ENCODE measurements at places on chromosomes 13 and 19. TPM values are rescaled to one million over a fixed set of nuclear protein-coding genes. Genes with fewer than 3 reads are reported as not detected.

The POSTN gene
- total RNA-seq: 27.8 TPM

The ACP5 gene
- total RNA-seq: 33.4 TPM

The IGSF23 gene
- not detected for total RNA-seq

The TBXA2R gene
- total RNA-seq: 0.32 TPM

GRCh38 chr19:43910884-43911283, 24.2 kb downstream of the ZNF45 start:
- H3K36me3 ChIP-seq: peaks cover 26% of the 10 kb centered on the region
- DNase-seq: no peak
- H3K27ac ChIP-seq: no peak overlapping the region
- no peak overlapping the region for H3K4me3 ChIP-seq

- no peak for DNase-seq
- H3K36me3 ChIP-seq: no peaks in the 10 kb centered on the region
- no peak overlapping the region for H3K27ac ChIP-seq
- H3K27me3 ChIP-seq: no peaks in the 10 kb centered on the region
Measured at GRCh38 chr13:35549481-35549880, 73.0 kb upstream of the MAB21L1 start.

DNA sequence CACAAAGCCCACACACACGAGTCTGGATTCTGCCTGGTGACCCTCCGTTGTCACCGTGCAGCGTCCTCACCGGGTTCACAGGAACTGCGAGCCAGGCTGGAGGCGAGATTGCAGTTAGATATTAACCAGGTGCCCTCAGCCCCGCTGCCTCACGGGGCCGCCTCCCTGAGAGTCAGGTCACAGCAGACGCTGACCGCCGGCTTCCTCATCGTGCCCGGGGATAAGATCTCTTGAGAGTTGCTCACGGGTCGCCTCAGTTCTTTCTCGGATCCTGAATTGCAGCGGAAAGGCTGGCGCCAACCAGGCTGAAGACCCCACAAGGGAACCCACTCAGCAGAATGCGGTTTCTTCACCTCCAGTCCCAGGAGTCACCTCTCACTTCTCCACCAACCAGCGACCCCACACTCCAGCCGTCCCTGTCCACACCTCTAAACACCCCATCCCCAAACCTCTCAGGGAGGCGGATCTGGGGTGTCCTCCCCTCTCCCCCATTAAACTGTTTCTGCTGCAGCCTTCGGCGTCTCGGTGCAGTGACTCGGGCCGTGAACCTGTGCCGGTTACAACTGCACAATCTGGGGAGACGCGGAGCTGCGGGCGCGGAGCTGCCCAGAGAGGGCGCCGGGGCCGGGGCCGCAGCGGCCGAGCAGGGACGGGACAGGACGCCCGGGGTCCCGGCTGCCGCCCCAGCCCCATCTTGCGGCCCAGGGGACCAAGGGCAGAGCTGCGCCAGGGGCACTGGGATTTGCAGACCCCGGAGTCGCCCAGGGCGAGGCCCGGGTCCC, 591 bp downstream of the ZNF823 start:
- no peaks in the 10 kb centered on the region for H3K4me1 ChIP-seq
- DNase-seq: peak; percentile 35
- peak overlapping the region; percentile 97 for H3K27ac ChIP-seq
- H3K36me3 ChIP-seq: no peaks in the 10 kb centered on the region

GRCh38 chr13:32588736-32589135, 2.5 kb downstream of the PDS5B start:
- H3K36me3 ChIP-seq: no peaks in the 10 kb centered on the region
- H3K27me3 ChIP-seq: no peaks in the 10 kb centered on the region
- peaks cover 17% of the 10 kb centered on the region for H3K4me1 ChIP-seq
- H3K4me3 ChIP-seq: peak overlapping the region; percentile 26
- peak overlapping the region; percentile 56 for H3K27ac ChIP-seq
- DNase-seq: no peak

DNA sequence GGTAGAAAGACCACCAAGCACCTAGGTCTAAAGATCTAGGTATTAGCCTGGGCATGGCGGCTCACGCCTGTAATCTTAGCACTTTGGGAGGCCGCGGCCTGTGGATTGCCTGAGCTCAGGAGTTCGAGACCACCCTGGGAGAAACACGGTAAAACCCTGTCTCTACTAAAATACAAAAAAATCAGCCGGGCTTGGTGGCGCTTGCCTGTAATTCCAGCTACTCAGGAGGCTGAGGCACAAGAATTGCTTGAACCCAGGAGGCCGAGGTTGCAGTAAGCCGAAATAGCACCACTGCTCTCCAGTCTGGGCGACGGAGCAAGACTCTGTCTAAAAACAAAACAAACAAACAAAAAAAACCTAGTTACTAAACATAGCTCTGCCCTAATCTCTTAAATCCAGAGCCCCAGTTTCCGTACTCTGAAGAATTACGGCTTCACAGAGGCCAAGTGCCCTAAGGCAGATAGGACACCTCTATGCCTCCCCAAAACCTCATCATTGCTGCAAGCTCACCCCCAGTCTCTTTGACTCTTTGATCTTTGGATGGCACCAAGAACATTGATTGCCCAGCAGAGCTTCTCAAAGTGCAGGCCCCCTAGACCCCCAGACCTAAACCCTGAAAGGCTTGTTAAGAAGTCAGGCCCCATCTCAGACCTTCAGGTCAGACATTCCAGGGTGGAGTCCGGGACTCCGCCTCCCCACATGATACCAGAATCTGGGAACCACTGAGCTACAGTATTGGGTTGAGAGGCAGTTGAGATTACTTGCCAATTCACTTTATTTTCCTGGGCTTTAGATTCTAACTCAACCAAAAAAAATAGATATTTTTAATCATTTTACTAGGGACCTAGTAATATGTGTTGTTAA, 2.8 kb downstream of the COL4A2 start:
- no peak for DNase-seq
- H3K4me3 ChIP-seq: peak overlapping the region; percentile 96

DNA sequence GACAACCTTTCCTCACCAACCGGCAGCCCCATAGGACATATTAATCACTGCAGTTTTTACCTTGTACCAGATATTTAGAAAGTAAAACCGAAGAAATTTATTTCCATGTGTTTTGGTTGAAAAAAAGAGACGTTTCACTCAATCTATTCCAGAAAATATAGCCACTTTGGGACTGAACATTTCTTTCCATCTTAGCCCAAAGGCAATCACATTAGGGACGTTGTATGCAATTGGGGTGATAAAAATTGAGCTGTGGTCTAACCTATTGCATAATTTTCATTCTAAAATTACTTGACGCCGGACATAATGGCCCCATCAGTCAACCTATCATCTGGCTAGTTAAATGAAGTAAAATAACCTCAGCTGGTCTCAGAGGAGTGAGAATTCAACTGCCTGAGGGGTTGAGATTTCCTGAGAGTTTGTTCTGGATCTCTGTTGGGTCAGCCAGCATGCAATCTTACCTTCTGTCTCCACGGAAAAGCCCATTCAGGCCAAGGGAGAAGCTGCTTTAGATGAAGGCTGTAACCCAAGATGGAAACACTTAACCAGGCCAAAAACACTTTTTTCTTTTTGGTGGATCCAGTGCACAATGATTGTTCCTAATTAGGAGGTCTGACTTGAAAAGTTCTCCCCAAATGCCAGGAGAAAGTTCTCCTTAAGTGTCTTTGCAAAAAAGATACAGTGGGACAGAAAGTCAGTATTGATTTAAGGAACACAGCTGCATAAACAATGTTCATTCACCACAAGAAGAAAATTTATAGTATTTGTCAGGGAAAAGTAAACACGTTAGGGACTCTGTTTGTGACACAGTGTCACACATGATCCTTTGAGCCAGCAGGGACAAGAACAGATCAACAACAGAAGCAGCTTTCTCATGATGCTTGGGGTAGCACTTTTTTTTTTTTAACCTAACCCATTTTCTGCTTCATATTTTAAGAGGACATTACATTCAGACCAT, 34.1 kb downstream of the DLEU7 start:
- H3K4me3 ChIP-seq: no peak overlapping the region
- H3K27me3 ChIP-seq: no peaks in the 10 kb centered on the region
- H3K27ac ChIP-seq: no peak overlapping the region
- DNase-seq: no peak
- H3K36me3 ChIP-seq: no peaks in the 10 kb centered on the region

DNA sequence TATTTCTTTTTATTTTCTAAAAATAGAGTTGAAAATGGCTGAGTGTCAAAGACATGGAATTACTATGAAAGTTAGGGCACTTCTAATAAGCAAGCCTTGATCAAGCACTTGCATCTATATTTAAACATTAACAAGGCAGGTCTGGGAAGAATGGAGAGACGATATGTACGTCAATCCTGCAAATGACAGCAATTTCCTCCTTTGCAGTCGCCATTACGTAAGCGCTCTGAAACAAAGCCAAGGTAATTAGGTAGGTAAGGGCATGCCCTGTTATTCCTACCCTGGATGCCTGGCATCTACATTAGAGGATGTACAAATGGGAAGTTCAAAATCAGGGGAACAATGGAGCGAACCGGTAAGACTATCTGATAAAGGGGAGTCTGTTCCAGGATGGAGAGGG, 664.0 kb upstream of the ARGLU1 start:
- no peaks in the 10 kb centered on the region for H3K4me1 ChIP-seq
- H3K4me3 ChIP-seq: no peak overlapping the region
- no peaks in the 10 kb centered on the region for H3K27me3 ChIP-seq
- no peak overlapping the region for H3K27ac ChIP-seq
- DNase-seq: no peak

DNA sequence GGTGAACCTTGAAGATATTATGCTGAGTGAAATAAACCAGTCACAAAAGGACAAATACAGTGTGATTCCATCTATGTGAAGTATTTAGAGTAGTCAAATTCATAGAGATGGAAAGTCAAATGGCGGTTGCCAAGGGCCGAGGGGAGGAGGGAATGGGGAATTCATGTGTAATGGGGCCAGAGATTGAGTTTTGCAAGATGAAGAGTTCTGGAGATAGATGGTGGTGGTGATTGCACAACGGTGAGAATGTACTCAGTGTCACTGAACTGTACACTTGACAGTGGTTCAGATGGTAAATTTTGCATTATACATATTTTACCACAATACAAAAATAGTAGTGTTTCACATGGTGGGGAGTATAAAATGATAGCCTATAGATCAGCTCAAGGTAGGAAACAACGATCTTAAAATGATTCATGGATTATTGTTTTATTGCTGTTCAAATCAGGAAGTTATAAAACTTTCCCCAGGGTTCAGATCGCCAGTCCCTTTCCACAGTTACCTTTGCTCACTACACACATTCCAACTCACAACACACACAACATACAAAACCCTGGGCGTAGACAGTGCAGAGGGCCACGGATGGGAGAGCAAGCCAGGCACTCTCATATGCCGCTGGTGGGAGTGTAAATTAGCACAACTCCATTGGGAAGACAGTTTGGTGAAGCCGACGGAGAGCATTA, 219.9 kb downstream of the ZIC5 start:
- DNase-seq: no peak
- no peaks in the 10 kb centered on the region for H3K27me3 ChIP-seq
- H3K27ac ChIP-seq: no peak overlapping the region
- H3K4me1 ChIP-seq: no peaks in the 10 kb centered on the region

- peak overlapping the region; percentile 26 for H3K27ac ChIP-seq
- DNase-seq: no peak
- no peaks in the 10 kb centered on the region for H3K36me3 ChIP-seq
- no peak overlapping the region for H3K4me3 ChIP-seq
Measured at GRCh38 chr19:11378319-11379189, 4.1 kb downstream of the SWSAP1 start.

GRCh38 chr19:31946491-31946890, 398.9 kb upstream of the ZNF507 start:
- no peaks in the 10 kb centered on the region for H3K36me3 ChIP-seq
- no peak overlapping the region for H3K27ac ChIP-seq
- H3K27me3 ChIP-seq: no peaks in the 10 kb centered on the region
- H3K4me3 ChIP-seq: no peak overlapping the region
- H3K4me1 ChIP-seq: no peaks in the 10 kb centered on the region
- no peak for DNase-seq

DNA sequence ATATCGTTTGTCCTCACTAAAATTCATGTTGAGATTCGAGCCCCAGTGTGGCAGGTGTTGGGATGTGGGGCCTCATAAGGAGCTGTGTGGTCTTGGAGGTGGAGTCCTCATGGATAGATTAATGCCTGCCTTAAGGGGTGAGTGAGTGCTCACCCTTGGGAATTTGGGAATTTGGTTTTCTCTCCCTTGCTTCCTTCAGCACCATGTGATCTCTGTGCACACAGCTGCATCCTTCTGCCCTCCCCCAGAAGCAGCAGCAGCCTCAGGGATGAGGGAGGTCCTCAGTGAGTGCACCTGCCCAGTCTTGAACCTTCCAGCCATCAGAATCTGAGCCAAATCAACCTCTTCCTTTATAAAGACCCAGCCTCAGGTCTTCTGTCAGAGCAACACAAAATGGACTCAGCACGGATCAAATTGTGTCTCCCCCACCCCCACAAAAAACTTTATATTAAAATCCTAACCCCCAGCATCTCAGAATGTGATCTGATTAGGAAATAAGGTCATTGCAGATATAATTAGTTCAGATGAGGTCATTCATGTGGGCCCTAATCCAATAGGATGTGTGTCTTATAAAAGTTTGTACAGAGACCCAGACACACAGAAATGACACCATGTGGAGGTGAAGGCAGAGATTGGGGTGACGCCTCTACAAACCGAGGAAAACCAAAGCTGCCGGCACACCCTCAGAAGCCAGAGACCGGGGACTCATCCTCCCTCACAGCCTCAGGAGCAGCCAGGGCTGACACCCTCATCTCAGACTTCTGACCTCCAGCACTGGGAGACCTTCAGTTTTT, 12.9 kb downstream of the CYTH2 start:
- DNase-seq: no peak
- no peak overlapping the region for H3K4me3 ChIP-seq
- peak overlapping the region; percentile 67 for H3K27ac ChIP-seq

DNA sequence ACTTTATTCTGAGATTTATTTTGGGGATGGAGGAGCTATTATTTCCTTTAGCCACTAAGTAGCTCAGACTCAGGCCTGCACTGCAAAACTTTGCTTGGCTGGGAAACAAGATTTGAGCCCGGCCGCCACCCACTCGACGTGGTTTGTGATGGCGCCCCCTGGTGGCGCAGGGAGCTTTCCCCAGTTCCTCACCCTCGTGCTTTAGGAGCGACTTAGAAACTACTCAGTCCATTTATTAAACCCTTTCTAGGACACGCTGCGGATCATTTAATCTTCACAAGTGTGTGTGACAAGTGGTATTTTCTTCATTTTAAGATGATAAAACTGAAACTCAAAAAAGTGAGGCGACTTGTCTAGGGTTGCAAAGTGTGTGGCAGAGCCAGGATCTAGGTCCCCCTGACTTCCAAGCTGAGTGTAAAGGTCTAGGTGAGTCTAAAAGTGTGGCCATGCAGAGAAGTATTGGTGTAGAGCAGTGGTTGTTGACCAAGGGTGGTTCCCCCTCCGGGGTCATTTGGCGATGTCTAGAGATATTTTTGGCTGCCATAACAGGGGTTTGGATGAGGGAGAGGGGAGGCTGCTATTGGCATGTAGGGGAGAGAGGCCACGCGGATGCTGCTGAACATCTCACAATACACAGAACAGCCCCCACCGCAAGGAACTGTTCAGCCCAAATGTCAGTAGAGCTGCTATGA, 2.2 kb downstream of the CXCL17 start:
- peak; percentile 72 for DNase-seq
- H3K4me1 ChIP-seq: peaks cover 5% of the 10 kb centered on the region
- no peaks in the 10 kb centered on the region for H3K36me3 ChIP-seq
- no peaks in the 10 kb centered on the region for H3K27me3 ChIP-seq
- H3K4me3 ChIP-seq: no peak overlapping the region

- H3K4me3 ChIP-seq: peak within 1 kb of the TSS; percentile 92
- H3K36me3 ChIP-seq: peaks cover 4% of the 10 kb centered on the region
- peak within 1 kb of the TSS; percentile 98 for H3K27ac ChIP-seq
- DNase-seq: no peak
- peaks cover 8% of the 10 kb centered on the region for H3K4me1 ChIP-seq
- H3K27me3 ChIP-seq: no peaks in the 10 kb centered on the region
Measured at GRCh38 chr19:35756377-35757230, at the start of gene HSPB6. Gene HSPB6, minus strand, starts transcription at chr19:35757029. Its CDS starts 21 bp downstream, at chr19:35757008.
